ENCODE measurements at places on chromosomes 16 and 17.

GRCh38 chr17:17180141-17180603, 26.0 kb downstream of the PLD6 start:
- DNase-seq = no peak

DNA sequence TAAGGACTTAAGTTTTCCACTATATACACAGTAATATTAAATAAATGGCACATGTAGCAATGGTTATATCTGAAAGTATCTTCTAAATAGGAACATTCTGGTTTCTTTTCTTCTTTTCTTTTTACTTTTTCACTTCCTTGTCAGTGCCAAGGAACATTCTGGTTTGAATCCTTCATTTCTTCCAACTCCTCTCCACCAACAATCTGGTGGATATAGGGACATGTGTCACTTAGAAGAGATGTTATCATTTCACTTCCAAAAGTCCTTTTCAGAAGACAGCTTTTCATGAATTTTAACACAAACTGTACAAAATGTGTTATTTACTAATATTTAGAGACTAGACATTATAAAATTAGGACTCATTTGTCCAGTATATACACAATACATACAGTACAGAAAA, 7.9 kb upstream of the GOT2 start:
- no peak for DNase-seq

- no peak for DNase-seq
Measured at GRCh38 chr17:2564877-2565276, 28.6 kb upstream of the PAFAH1B1 start.

GRCh38 chr17:48791128-48792032, 25.6 kb downstream of the TTLL6 start:
- no peak for DNase-seq

- DNase-seq = no peak
Measured at GRCh38 chr17:65850486-65850885, 289.0 kb upstream of the AXIN2 start.

GRCh38 chr17:32356750-32357149, 6.8 kb downstream of the ZNF207 start:
- no peak for DNase-seq

- DNase-seq = no peak
Measured at GRCh38 chr17:73657473-73658116, 13.3 kb upstream of the SDK2 start.

- DNase-seq = no peak
Measured at GRCh38 chr17:48575673-48576478, 2.3 kb downstream of the HOXB4 start.

DNA sequence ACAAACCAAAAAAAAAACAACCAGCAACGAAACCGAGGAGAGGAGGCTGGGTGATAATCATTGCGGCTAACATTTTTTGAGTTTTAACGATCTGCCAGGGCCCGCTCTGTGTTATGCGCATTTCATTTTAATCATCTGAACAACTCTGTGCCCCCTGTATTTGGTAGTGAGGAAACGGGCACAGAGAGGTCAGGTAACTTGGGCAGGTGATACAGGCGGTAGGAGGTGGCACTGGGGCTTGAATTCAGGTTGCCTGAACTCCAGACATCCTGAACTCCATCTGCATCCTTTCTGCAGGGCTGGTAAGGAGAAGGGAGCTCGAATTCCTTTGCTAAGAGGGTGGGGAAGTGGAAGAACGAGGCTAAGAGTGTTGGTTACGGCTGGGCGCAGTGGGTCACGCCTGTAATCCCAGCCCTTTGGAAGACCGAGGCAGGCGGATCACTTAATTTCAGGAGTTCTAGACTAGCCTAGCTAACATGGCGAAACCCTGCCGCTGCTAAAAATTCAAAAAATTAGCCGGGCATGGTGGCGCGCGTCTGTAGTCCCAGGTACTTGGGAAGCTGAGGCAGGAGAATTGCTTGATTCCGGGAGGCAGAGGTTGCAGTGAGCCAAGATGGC, 1.1 kb downstream of the CLUAP1 start:
- no peak for DNase-seq

DNA sequence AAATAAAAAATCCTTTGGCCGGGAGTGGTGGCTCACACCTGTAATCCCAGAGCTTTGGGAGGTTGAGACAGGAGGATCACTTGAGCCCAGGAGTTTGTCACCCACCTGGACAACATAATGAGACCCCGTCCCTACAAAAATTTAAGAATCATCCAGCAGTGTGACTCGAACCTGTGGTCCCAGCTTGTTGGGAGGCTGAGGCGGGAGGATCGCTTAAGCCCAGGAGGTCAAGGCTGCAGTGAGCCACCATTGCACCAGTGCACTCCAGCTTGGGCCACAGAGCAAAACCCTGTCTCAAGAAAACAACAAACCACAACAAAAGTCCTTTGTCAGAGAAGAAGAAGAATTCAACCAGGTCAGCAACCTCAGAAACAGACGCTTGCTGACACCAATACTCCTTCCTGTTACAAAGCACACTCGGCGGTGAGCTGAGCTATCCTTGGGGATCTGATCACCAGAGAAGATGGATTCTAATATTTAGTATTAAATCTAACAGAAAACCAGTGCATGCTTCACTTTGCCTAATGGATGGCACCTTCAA, 12.9 kb upstream of the PVALEF start:
- DNase-seq = no peak

DNA sequence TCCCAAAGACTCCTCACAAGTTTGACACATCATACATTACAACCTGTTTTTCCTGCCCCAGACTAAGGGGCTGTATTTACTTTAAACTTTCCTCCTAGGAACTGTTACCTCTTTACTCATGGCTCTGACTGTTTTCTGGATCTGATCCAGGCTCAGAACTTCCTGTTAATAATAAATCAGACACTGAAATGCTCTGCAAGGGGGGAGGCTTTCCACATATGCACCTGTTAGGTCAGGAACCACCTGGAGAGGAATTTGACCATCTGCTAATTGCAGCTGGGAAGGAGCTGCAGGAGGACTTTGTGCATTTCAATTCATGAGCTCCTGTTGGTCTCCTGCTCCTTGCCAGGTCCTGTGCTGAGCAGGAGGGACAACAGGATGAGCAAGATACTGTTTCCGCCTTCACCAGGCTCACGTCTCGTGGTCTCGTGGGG, 476.9 kb upstream of the CDH5 start:
- no peak for DNase-seq

- no peak for DNase-seq
Measured at GRCh38 chr17:78748730-78749317, 33.2 kb downstream of the CYTH1 start.

DNA sequence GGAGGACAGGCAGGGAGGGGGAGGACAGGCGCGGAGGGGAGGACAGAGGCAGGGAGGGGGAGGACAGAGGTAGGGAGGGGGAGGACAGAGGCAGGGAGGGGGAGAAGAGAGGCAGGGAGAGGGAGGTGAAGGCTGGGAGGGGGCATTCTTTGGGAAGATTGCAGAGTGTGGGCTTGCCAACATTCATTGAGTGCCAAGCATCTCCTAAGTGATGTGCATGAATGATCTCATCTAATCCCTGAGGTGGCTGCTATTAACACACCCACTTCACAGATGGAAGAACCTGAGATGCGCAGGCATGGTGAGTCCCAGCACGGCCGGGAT, 58.3 kb downstream of the NT5M start:
- no peak for DNase-seq

GRCh38 chr17:75854101-75854748, 910 bp downstream of the WBP2 start:
- DNase-seq = no peak

GRCh38 chr16:69799611-69800031, 37.5 kb downstream of the WWP2 start:
- DNase-seq = no peak

DNA sequence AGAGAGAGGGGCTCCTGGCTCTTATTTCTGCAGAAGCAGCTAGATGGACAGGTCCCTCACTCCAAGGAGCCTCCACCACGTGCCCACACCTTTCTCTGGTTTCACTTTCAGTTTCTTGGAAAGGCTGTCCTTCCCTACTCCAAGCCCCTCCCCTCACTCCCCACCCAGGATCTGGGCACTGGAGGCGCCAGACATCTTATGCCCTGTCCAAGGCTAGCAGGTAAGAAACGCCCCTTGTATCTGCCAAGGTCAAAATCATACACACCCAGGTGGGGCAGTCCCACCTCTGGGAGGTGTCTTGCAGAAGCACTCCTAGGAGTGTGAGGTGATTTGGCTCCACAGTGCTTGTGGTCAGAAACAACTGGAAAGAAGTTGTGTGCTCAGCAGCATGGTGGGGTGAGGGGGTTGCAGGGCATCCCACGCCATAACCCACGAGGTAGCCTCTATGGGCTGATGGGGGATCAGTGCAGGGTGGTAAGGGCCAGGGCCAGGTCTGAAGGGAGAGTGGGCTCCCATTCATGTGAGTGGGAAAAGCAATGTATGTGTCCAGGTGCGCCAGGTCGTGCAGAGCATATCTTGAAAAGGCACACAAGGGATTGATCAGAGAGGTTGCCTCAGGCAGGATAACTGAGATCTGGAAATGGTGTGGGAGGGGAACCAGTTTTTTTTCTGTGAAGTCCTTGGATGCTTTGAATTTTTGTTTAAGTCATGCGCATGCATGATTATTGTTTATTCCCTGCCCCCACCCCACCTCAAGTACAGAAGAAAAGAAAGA, 31.8 kb upstream of the PRM1 start:
- DNase-seq = no peak
